ENCODE measurements at places on chromosomes 2 and 18.
A peak's percentile ranks its signal among the peaks of the same experiment; 100 is the strongest.

DNA sequence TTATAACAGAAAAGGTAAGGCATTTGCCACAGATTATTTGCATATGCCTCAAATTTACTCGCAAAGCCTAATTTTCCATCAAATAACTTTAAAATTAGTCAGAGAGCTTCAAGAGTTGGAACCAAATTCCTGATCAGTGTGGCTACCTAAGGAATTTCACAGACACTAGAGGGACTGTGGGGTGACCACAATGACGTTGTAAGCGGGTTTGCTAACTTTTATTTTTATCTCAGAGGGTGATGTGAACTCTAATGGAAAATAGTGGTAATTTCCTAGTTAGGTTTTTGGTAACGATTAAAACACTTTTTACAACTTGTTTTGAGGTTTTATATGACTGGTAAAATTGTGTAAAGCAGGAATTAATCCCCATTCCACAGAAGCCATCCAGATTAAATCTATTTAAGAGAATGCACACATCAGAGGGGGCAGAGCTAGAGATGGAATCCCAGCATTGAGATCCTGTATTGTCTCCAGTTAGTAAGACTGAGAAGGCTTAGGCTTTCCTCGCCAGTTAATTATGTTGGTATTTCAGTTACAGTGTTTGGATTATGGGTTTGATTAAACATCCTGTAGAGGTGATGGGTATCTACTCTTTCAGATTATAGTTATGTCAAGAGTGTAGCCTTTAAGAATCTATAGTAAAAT, 129.0 kb downstream of the GPD2 start:
- DNase-seq = no peak

DNA sequence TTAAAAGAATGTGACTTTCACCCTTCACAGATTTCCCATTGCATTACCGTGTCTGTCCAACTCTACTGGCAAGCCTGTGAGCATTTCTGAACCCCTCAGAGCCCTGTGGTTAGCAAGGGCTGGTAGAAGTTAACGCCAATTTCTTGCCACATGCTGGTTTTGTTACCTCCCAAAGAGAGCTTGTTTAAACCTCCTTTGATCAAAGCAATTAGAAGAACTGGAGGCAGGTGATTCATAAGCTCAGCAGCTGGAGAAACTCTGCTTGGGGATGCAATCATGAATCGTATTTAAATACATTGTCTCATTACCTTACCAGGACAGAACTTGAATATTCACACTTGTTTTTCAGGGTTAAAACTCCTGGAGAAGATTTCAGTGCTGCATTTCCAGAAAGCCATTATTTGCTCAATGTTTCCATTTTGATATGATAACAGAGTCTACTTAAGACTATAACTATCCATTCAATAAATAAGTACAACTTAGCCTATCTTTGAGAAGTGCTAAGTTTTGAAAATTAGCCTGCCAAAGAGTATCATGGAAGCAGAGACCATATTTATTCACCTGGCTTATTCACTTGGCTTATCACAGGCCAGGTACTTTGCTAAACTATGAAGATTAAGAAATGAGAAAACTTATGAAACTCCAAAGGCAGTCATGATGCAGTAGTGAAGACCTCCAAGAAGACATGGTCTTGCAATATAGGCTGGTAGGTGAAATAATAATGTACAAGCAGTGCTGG, 292.8 kb downstream of the INSIG2 start:
- no peak for DNase-seq

DNA sequence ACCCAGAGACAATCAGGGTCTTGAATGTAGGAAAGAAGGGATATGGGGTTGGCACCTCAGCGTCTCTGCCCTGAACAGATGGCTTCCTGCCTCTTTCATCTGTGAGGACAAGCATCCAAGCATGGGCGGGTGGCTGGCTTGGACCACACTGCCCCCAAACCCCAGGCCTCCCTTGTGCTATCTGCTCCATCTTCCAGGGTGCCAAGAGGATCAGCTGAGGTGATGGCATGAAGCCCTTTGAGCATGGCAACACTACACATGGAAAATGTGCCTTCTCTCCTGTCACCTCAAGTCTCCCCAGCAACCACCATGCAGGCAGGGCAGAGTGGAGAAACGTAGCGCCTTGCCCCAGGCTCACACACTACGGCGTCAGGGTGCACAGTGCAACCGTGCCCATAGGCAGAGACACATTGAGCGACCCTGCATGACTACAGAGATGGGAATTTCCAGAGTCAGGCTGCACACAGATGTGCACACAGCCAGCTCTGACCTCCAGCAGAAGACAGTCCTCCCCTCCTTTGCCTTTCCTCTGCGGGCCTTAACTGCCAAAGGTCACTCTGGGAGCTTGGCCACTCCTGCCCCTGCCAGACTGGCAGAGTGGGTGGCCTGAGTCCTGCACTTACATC, 1.5 kb downstream of the KCNIP3 start:
- no peak for DNase-seq

GRCh38 chr2:173196080-173196479, 120.4 kb downstream of the MAP3K20 start:
- DNase-seq = no peak

DNA sequence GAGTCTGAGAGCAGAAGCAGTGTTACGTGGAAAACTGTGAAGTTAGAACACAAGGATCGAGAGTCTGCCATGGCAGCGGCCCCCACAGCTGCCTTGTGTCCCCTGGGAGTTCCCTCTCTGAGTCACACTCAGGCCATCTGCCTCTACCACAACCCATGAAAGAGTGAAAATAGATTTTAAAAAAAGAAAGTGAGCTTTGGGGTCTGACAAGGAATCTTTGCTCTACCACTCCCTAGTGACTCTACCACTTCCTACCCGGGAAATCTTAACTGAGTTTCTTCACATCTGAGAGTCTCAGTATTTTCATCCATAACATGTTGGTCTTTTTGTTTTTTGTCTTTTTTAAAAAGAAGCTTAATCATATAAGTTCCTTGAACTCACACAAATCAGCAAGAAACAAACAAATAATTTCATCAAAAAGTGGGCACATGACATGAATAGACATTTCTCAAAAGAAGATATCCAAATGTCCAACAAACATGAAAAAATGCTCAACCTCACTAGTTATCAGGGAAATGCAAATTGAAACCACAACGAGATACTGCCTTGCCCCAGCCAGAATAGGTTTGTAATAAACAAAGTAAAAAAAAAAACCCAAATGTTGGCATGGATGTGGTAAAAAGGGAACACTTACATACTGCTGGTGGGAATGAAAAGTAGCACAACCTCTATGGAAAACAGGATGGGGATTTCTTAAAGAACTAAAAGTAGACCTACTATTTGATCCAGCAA, 2.4 kb upstream of the MSGN1 start:
- peak; percentile 60 for DNase-seq

GRCh38 chr2:128003463-128003862, 24.4 kb downstream of the SAP130 start:
- no peak for DNase-seq

- no peak for DNase-seq
Measured at GRCh38 chr2:102176172-102176571, 10.7 kb upstream of the IL1RL2 start.

GRCh38 chr2:240211598-240212424, 71.4 kb upstream of the OTOS start:
- DNase-seq = no peak

DNA sequence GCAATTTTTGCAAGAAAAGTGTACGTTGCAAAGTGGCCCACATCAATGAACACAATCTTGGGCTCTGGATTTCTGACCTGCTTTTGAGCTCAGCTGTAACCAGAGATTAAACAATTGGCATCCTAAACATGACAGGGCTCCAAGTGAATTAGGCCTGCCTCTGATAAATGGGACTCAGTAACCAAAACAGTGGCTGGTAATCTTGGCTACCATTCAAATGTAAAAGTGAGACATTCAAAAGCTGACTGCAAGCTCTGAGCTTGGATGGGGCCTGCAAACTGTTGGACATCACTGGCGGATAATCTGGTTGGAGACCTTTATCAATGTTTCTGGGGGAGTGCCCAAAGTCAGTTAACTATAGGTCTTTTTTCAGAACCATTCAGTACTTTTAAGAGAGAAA, 160.7 kb downstream of the RAB3GAP1 start:
- no peak for DNase-seq

GRCh38 chr2:191836471-191836852, 10.4 kb downstream of the CAVIN2 start:
- DNase-seq = no peak

GRCh38 chr2:98205889-98206288, 118.9 kb downstream of the VWA3B start:
- DNase-seq = no peak

- no peak for DNase-seq
Measured at GRCh38 chr2:9221223-9221622, 14.6 kb downstream of the ASAP2 start.

DNA sequence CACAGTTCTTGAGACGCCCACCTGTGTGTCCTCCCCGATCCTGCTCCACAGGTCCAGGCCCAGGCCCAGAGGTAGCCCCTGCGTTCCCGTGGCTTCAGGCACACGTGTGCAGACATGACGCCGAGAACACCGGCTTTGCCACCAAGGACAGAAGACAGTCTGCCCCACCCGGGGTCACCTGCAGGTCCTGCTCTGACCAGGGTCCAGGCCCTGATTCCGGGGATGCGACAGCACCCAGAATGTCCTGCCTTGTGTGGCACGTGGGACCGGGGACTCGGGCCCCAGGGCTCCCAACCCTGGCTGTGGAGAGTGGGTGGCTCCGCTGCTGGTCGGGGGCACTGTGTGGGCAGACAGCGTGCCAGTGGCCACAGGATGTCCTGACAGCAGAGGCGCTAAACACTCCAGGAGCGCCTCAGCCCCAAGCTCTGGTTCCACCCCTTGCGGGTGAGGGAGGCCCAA, 36.9 kb downstream of the ADI1 start:
- peak; percentile 55 for DNase-seq

Data from right cardiac atrium (tissue), 5 donors.